ENCODE measurements at places on chromosomes 6 and 20. TPM values are rescaled to one million over a fixed set of nuclear protein-coding genes. Genes with fewer than 3 reads are reported as not detected.

SNAI1 gene
- total RNA-seq, result 9.4 TPM

- no peak for DNase-seq
Measured at GRCh38 chr6:45105170-45105820, 222.8 kb upstream of the RUNX2 start.

GRCh38 chr6:63963769-63964315, 328.2 kb downstream of the PHF3 start:
- DNase-seq, result no peak

EDN3 gene
- total RNA-seq, result not detected

GRCh38 chr20:9280666-9281065, 211.8 kb downstream of the PLCB4 start:
- DNase-seq, result no peak

GRCh38 chr6:137851669-137852068, 15.4 kb upstream of the TNFAIP3 start:
- no peak for DNase-seq

DNA sequence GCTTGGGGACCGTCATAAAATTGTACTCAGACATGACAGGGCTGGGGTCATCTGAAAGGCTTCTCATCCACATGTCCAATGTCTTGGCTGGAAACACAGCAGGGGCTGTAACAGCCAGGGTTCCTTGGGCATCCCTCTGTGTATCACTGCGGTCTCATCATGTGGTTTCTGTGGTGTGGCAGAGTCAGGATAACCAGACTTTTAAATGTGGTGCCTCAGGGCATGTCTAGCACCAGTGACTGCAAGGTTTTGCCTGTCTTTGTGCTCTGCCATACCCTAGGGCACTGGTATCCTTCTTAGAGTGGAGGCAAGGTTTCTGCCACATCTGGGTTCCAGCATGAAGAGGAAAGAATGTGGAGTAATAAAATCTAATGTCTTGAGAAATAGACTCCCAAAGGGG, 124.2 kb downstream of the PLEKHG1 start:
- DNase-seq, result no peak
